ENCODE measurements at places on chromosomes 2 and 18.
A peak's percentile ranks its signal among the peaks of the same experiment; 100 is the strongest.

GRCh38 chr2:102110596-102111334, 31.8 kb upstream of the IL1R1 start:
- no peaks in the 10 kb centered on the region for H3K4me1 ChIP-seq
- H3K36me3 ChIP-seq: no peaks in the 10 kb centered on the region
- peaks cover 15% of the 10 kb centered on the region for H3K27me3 ChIP-seq

GRCh38 chr2:125408874-125409538, 1247.0 kb upstream of the GYPC start:
- H3K27me3 ChIP-seq: no peaks in the 10 kb centered on the region
- DNase-seq: no peak
- H3K36me3 ChIP-seq: no peaks in the 10 kb centered on the region
- H3K4me3 ChIP-seq: no peak overlapping the region
- H3K4me1 ChIP-seq: no peaks in the 10 kb centered on the region

GRCh38 chr2:11017921-11018320, 106.2 kb downstream of the KCNF1 start:
- no peak overlapping the region for H3K27ac ChIP-seq
- no peaks in the 10 kb centered on the region for H3K4me1 ChIP-seq
- no peaks in the 10 kb centered on the region for H3K36me3 ChIP-seq
- peaks cover 20% of the 10 kb centered on the region for H3K27me3 ChIP-seq
- DNase-seq: no peak
- no peak overlapping the region for H3K4me3 ChIP-seq

GRCh38 chr2:160701822-160702221, 208.2 kb upstream of the RBMS1 start:
- no peaks in the 10 kb centered on the region for H3K27me3 ChIP-seq
- peaks cover 15% of the 10 kb centered on the region for H3K4me1 ChIP-seq
- no peak for DNase-seq

GRCh38 chr2:59149271-59149670, 908.1 kb upstream of the FANCL start:
- no peak overlapping the region for H3K27ac ChIP-seq
- H3K4me1 ChIP-seq: peaks cover 3% of the 10 kb centered on the region
- no peak for DNase-seq
- no peaks in the 10 kb centered on the region for H3K27me3 ChIP-seq

GRCh38 chr2:129801575-129801974, 177.9 kb upstream of the RAB6C start:
- no peaks in the 10 kb centered on the region for H3K27me3 ChIP-seq
- H3K27ac ChIP-seq: no peak overlapping the region
- no peak overlapping the region for H3K4me3 ChIP-seq
- no peak for DNase-seq
- no peaks in the 10 kb centered on the region for H3K4me1 ChIP-seq

GRCh38 chr2:179677746-179678505, 183.5 kb downstream of the ZNF385B start:
- DNase-seq: no peak
- H3K4me3 ChIP-seq: no peak overlapping the region
- no peaks in the 10 kb centered on the region for H3K4me1 ChIP-seq

DNA sequence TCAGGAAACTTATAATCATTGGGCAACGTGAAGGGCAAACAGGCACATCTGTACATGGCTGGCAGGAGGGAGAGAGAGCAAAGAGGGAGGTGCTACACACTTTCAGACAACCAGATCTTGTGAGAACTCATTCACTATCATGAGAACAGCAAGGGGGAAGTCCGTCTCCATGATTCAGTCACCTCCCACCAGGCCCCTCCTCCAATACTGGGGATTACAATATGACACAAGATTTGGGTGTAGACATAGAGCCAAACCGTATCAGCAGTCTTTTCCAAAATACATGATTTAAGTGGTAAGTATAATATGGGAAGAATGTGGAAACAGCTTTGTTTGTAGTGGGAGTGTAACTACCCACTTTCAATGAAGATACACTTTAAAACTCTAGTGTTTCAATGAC, 65.0 kb downstream of the EPB41L5 start:
- peaks cover 36% of the 10 kb centered on the region for H3K36me3 ChIP-seq
- H3K27ac ChIP-seq: no peak overlapping the region
- H3K4me3 ChIP-seq: no peak overlapping the region

- H3K27me3 ChIP-seq: no peaks in the 10 kb centered on the region
- DNase-seq: no peak
- no peak overlapping the region for H3K4me3 ChIP-seq
- H3K4me1 ChIP-seq: peaks cover 17% of the 10 kb centered on the region
- no peaks in the 10 kb centered on the region for H3K36me3 ChIP-seq
These were observed 37.8 kb downstream of the KCTD18 start for GRCh38 chr2:200471928-200472645.

DNA sequence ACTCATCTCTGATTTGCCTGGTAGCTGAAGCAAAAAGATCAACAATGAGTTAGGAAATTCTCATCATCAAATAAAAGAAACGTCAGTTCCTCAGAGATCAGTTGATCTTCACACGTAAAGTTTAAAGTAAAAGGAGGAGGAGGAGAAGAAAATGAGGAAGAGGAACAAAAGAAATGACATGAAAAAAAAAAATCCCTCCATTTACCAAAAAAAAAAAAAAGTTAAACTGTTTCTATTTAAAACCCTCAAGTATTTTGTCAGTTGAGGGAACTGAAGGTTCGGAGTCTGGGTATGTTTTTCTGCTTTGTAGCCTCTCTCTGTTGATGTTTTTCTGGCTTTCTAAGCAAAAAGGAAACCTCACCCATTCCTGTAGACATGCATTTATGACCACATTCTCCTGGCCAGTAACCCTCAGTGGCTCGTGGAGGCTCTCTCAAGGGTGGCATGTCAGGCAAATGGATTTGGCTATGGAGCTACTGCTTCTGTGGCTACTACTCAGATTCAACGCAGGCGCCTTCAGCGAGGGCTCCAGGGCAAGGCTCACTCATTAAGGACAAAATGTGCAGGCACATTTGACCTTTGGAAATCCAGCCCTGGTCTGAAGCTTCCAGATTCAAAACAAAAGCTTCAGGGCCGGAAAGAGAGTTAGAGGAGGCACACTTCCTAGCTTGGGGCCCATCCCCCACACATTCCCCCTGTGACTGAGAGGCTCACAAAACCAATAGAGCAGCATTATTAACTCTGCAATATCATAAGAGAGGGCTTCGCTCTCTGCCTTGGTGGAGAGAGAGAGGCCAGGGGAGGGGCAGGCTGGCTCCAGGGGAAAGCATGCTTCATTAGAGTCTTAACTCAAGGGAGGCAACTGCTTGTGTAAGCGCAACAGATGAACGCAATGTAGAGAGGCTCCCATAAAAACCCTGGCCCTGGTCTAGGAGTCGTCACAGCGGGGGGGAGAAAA, 22.3 kb downstream of the KLF7 start:
- no peaks in the 10 kb centered on the region for H3K27me3 ChIP-seq
- peak overlapping the region; percentile 52 for H3K4me3 ChIP-seq
- H3K27ac ChIP-seq: peak overlapping the region; percentile 92
- DNase-seq: peak; percentile 34
- peaks cover 61% of the 10 kb centered on the region for H3K4me1 ChIP-seq
- H3K36me3 ChIP-seq: peaks cover 9% of the 10 kb centered on the region

- H3K36me3 ChIP-seq: no peaks in the 10 kb centered on the region
- no peak overlapping the region for H3K4me3 ChIP-seq
- DNase-seq: no peak
- H3K27me3 ChIP-seq: peaks cover 8% of the 10 kb centered on the region
- no peak overlapping the region for H3K27ac ChIP-seq
- no peaks in the 10 kb centered on the region for H3K4me1 ChIP-seq
These were observed 37.3 kb upstream of the C18orf32 start for GRCh38 chr18:49524349-49524748.

GRCh38 chr2:239363946-239364637, 36.7 kb downstream of the HDAC4 start:
- no peak overlapping the region for H3K4me3 ChIP-seq
- H3K27me3 ChIP-seq: no peaks in the 10 kb centered on the region
- no peak overlapping the region for H3K27ac ChIP-seq

- no peak overlapping the region for H3K4me3 ChIP-seq
- peaks cover 18% of the 10 kb centered on the region for H3K36me3 ChIP-seq
- DNase-seq: no peak
- H3K4me1 ChIP-seq: no peaks in the 10 kb centered on the region
- H3K27ac ChIP-seq: no peak overlapping the region
These were observed 49.1 kb downstream of the NHEJ1 start for GRCh38 chr2:219111375-219112061.

DNA sequence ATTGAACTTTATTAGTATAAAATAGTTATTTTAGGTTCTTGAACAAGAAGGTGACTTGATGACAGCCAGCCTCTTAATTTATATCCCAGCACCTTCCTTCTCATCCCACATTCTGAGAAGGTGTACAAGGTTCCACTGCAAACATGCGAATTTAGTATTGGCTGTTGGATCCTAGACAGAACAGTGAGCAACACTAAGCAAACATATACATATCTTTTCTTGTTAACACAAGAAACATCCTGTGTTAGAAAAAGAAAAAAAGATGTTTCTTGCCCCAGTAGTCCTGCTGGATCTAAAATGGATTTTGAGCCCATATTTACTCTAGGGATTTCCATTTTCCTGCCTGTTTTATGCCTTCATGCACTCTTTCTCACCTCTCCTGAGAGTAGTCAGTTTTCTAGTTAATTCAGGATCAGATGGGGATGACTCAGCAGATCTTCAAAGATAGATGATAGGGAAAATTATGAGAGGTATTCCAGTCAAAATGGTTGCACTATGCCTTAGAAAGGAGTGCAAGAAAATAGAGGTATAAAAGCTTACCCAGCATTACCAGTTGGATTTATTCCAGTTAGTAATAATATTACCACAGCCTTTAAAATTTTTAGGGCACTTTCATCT, 336.5 kb downstream of the MEIS1 start:
- no peaks in the 10 kb centered on the region for H3K36me3 ChIP-seq
- no peak overlapping the region for H3K27ac ChIP-seq
- no peaks in the 10 kb centered on the region for H3K4me1 ChIP-seq
- no peak for DNase-seq

DNA sequence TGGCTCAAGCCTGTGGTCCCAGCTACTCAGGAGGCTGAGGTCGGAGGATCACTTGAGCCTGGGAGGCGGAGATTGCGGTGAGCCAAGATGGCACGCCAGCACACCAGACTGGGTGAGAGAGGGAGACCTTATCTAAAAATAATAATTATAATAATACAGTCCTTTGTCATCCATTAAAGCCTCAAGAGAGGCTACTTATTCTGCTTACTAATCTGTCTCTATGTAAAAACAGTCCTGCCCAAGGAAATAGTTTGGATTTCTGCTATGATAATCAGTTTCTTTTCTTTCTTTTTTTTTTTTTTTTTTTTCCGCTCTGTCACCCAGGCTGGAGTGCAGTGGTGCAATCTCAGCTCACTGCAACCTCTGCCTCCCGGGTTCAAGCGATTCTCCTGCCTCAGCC, 228.3 kb downstream of the C1D start:
- H3K36me3 ChIP-seq: no peaks in the 10 kb centered on the region
- no peak overlapping the region for H3K4me3 ChIP-seq
- H3K4me1 ChIP-seq: no peaks in the 10 kb centered on the region
- no peaks in the 10 kb centered on the region for H3K27me3 ChIP-seq

GRCh38 chr18:58541789-58542425, 87.0 kb downstream of the ALPK2 start:
- no peaks in the 10 kb centered on the region for H3K36me3 ChIP-seq
- DNase-seq: no peak
- H3K4me3 ChIP-seq: peak overlapping the region; percentile 55
- H3K4me1 ChIP-seq: peaks cover 62% of the 10 kb centered on the region
- H3K27me3 ChIP-seq: no peaks in the 10 kb centered on the region

- H3K36me3 ChIP-seq: no peaks in the 10 kb centered on the region
- no peak overlapping the region for H3K4me3 ChIP-seq
- no peak for DNase-seq
- H3K4me1 ChIP-seq: no peaks in the 10 kb centered on the region
These were observed 22.0 kb upstream of the DAPL1 start for GRCh38 chr2:158773121-158773520.

- H3K4me1 ChIP-seq: peaks cover 9% of the 10 kb centered on the region
- no peak overlapping the region for H3K4me3 ChIP-seq
- DNase-seq: no peak
- no peaks in the 10 kb centered on the region for H3K36me3 ChIP-seq
- no peak overlapping the region for H3K27ac ChIP-seq
These were observed 147.6 kb upstream of the ITGA6 start for GRCh38 chr2:172279813-172280212.

GRCh38 chr2:39178756-39179155, 57.9 kb upstream of the SOS1 start:
- no peaks in the 10 kb centered on the region for H3K36me3 ChIP-seq
- no peak overlapping the region for H3K27ac ChIP-seq
- no peaks in the 10 kb centered on the region for H3K4me1 ChIP-seq
- DNase-seq: no peak
- no peaks in the 10 kb centered on the region for H3K27me3 ChIP-seq

DNA sequence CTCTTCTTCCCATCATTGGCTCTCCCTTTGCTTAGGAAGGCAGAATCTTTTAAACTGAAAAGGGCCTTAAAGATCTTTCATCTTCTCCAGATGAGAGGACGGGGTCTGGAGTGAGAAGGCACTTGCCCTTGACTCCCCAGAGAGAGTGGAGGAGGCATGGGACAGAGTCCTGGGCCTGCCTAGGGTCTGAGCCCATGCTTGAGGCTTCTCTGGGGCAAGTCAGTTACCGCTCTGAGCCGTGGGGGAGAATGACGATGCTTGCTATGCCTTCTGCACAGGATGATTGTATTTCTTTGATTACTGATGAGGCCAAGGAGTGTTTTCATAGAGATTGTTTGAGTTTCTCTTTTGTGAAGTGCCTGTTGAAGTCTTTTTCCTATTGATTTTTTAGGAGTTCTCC, 921 bp downstream of the PLB1 start:
- H3K4me3 ChIP-seq: no peak overlapping the region
- H3K4me1 ChIP-seq: no peaks in the 10 kb centered on the region
- H3K27me3 ChIP-seq: peaks cover 7% of the 10 kb centered on the region
- no peaks in the 10 kb centered on the region for H3K36me3 ChIP-seq
- DNase-seq: no peak

DNA sequence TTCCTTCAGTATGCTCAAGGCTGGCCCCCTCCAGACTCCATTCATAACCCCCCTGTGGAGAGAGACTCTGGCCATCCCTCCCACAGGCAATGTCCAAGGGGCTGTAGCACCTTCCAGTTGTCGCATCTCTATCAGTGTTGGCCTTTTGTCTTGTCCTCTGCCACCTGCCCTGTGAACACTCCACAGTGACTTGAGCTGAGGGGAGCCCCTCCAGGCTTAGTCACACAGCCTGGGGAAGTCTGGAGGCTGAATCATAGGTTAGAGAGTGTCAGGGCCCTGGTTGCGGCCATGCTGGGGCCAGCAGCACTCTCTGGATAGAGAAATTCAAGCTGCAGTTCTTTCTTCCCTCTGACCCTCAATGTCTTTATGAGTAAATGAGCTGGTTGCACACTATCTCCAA, 64.7 kb downstream of the GYPC start:
- H3K27me3 ChIP-seq: peaks cover 13% of the 10 kb centered on the region
- no peak overlapping the region for H3K4me3 ChIP-seq
- DNase-seq: no peak
- H3K36me3 ChIP-seq: peaks cover 2% of the 10 kb centered on the region

GRCh38 chr2:233338812-233339368, 15.4 kb upstream of the DGKD start:
- no peaks in the 10 kb centered on the region for H3K36me3 ChIP-seq
- no peak for DNase-seq
- peak overlapping the region; percentile 35 for H3K27ac ChIP-seq
- peaks cover 74% of the 10 kb centered on the region for H3K4me1 ChIP-seq
